HL-60 (cell line): ENCODE measurements at places on chromosomes 11 and 22.
A peak's percentile ranks its signal among the peaks of the same experiment; 100 is the strongest.

DNA sequence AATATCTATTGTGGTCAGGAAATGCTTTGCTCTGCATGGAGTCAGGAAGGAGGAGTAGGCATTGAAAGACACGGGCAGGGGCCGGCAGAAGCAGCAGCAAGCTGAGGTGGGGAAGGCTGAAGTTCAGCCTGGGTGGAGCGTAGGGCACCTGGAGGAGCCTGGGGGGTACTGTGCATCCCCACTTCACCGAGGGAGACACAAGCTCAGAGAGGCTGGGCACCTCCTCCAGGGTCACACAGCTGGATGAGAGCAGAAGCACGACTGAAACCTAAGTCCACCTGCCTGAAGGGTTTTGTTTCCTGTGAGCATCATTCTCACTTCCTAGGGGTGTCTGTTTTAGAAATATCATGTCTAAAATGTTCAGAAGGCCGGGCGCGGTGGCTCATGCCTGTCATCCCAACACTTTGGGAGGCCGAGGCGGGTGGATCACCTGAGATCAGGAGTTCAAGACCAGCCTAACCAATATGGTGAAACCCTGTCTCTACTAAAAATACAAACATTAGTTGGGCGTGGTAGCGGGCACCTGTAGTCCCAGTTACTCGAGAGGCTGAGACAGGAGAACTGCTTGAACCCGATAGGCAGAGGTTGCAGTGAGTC is 138.3 kb downstream of the MPPED1 start:
- DNase-seq = no peak

DNA sequence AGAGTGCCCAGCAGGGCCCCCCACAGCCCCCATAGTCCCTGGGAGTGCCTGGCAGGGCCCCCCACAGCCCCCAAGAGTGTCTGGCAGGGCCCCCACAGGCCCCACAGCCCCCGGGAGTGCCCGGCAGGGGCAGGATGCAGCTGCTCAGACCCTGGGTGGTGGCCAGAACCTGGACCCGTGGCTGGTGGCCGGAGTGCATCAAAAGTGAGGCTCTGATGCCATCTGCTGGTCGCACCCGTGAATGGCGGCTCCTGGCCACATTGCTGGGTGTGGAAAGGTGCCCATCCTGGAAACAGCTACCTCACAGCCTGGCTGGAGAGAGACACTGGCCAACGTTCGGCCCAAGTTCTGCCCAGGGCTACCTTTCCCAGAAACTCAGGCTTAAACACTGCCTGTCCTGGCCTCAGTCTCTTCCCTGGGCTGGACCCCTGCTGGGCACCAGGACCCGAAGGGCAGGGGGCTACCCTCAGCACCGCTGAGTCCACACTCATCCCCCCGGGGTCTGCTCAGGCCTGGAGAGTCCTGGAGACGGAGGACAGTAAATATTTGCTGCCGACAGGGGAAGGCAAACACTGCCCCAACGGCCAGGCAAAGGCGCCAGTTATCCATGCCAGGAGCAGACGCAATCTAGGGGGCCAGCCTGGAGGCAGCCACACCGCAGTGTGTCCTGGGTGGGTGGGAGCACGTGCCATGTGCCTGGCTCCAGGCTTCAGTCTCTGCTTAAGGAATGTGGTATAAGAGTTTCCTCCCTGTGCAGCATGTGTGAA is 4.4 kb downstream of the INS start:
- DNase-seq = peak; percentile 27

GRCh38 chr11:116539836-116540418 is 232.9 kb downstream of the BUD13 start:
- DNase-seq = no peak

DNA sequence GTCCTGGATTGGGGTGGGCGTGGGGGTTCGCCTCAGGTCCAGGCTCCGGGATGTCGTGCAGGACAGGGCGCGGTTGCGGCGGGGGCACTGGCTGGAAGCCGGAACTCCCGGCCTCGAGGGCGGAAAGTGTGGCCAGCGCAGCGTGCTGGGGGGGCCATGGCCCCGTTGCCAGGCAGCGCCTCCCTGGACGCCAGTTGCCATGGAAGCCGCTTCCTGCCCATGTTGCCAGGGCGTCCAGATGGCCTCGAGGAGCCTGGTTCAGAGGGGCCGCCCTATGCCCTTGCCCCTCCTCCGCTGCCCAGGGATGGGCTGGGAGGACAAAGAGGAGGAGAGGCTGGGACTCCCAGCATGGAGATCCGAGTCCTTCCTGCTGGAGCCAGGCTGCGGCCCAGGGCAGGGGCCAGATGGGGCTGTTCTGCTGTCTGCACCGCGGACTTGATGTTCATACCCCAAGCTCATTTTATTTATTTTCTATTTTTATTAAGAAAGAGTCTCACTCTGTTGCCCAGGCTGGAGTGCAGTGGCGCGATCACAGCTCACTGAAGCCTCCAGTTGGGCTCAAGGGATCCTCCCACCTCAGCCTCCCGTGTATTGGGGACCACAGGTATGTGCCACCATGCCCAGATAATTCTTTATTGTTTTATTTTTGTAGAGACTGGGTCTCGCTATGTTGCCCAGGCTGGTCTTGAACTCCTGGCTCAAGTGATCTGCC is 4.6 kb upstream of the CCDC188 start:
- DNase-seq = peak; percentile 29

- DNase-seq = no peak
Measured at GRCh38 chr22:42719656-42720262, 911 bp downstream of the A4GALT start.

GRCh38 chr11:26297189-26297975 is 34.5 kb upstream of the ANO3 start:
- peak; percentile 54 for DNase-seq

DNA sequence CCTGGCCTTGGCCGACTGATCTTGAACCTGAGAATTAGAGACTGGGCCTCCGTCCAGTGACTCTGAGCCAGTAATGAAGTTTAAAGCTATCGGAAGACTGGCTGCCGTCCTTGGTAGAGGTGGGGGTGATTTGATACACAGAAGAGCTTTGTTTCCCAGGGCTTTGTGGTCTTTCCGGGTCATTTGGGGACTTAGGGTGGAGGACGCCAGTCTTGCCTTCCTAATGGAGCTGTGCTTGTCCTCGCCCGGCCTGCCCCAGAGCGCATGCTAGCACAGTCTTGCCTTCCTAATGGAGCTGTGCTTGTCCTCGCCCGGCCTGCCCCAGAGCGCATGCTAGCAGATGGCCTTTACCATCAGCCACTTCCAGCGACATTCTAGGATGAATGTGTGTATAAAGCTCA is 65.8 kb downstream of the ST3GAL4 start:
- no peak for DNase-seq

DNA sequence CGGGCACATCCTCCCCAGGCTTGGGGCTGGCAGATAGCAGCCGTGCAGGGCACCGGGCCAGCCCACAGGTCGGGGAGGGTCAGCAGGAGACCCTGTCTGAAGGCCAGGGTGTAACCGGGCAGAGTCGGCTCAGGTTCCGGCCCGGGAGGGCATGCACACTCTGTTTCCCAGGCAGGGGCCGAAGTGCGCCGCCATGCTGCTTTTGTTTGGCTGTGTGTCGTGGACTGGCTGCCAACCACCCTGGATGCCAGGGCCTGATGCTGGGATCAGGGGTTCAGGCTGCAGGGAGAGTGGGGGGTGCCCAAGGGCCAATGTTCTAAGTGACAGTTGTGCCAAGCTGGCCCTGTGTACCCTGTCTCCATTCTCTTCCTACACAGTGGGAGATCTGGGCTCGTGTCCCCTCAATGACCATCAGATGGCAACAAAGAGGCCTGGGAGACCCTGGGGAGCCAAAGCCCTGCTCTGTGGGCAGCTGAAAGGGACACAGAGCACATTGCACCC is 120.9 kb upstream of the B3GAT1 start:
- no peak for DNase-seq

DNA sequence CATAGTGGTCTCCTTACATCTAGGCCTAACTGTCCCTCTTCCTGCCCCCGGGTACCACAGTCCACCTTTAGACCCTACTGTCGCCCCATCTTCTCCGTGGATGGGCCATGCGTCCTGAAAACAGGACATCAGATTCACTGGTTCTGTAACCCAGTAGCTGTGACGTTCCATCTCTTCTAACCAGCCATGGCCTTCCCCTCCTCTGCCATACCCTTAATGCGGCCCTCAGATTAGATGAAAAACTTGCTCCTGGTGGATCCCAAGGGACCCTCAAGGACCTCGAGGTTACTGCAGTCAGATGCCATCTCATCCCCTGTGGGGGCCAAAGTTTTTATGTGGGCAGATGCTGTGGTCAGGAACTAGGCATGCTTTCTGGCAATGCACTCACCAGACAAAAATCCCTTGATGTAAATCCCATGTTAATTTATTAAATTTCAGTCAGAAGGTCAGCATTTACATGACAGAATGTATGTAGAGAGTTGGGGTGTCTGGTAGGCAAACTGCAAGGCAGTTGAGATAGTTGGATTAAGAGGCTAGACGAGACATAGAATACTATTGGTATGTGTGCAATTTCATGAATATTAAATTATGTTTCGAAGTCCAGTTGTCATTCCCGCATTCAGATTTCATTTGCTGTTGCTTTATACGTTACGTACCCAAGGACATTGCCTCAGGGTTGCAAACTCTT is 64.3 kb downstream of the WNT11 start:
- no peak for DNase-seq
